ENCODE measurements at places on chromosomes 16 and 17.

GRCh38 chr16:64711596-64711995 is 410.3 kb downstream of the CDH11 start:
- no peak for DNase-seq

- DNase-seq, result peak; percentile 75
Measured at GRCh38 chr17:43398724-43399595, at the start of gene ARL4D. TSS of gene ARL4D (plus strand) at chr17:43398993. CDS start at chr17:43399733, 740 bp downstream.

GRCh38 chr16:85570213-85570734 is 42.8 kb upstream of the GSE1 start:
- no peak for DNase-seq

GRCh38 chr17:78751447-78752161 is 30.5 kb downstream of the CYTH1 start:
- no peak for DNase-seq

DNA sequence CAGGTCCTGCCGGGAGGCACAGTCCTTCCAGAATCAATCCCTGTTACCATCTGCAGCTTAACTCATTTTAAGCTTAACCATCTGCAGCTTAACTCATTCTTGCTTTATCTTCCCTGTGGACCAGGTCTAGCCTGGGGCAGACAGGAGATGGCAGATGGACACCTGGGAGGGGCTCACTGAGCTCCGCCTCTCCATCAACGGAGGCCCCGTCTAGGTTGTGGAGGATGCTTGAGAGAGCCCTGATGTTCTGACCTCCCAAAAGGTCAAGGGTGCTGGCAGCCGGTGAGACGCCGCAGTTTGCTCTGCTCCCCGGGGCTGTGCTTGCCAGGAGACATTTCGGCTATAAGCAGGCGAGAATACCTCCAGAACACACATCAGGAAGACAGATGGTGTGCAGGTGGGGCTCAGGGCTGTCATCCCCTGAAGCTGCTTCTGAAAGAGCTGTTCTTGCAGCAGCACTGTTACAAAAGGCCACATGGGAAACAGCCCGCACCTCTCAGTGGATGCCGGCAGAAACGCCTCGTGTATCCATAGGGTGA is 41.3 kb downstream of the BAIAP2 start:
- no peak for DNase-seq

DNA sequence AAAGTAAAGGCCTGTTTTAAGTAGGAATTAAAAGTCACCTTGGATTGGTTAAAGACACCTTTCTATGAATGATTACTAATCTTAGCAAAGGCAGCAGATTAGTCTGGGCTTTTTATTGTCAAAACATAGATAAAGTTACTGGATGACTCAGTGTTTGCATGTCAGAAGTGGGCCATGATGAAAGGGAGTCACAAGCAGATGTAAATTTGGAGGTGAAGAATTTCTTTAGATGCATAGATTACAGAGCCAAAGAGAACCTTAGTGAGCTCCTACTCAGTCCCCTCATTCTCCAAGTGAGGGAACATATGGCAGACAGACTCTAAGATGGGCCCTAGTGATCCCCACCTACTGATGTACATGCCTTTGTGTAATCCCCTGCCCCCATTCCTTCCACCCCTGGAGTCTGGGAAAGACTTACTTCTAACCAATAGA is 124.5 kb downstream of the HS3ST3A1 start:
- no peak for DNase-seq

DNA sequence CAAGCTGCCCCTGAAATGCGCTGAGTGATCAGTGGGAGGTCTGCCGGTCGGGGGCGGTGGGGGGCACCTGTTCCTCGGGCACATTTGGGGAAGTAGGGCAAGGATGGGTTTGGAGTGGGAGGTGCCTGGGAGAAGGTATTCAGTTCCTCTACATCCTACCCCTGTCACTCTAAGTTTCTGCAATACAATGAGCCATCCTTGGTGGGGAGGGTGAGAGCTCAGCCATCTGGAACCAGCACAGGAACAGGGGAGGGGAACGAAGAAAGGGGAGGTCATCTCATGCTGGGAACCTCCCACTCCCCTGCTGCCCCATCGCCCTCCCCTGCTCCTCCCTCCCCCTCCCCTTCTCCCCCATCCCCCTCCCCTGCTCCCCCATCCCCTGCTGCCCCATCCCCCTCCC is 4.2 kb downstream of the DPH1 start:
- DNase-seq, result no peak

DNA sequence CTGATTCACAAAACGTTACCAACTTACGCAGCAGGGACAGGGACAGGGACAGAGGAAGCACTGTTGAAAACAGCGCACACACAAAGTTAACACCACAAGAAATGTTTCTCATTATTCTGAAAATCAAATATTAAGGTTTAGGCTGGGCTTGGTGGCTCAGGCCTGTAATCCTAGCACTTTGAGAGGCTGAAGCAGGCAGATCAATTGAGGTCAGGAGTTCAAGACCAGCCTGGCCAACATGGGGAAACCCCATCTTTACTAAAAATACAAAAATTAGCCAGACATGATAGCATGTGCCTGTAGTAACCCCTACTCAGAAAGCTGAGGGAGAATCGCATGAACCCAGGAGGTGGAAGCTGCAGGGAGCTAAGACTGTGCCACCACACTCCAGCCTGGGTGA is 4.2 kb downstream of the CYTH1 start:
- DNase-seq, result no peak

- DNase-seq, result no peak
Measured at GRCh38 chr17:16910341-16910740, 61.6 kb downstream of the TNFRSF13B start.

DNA sequence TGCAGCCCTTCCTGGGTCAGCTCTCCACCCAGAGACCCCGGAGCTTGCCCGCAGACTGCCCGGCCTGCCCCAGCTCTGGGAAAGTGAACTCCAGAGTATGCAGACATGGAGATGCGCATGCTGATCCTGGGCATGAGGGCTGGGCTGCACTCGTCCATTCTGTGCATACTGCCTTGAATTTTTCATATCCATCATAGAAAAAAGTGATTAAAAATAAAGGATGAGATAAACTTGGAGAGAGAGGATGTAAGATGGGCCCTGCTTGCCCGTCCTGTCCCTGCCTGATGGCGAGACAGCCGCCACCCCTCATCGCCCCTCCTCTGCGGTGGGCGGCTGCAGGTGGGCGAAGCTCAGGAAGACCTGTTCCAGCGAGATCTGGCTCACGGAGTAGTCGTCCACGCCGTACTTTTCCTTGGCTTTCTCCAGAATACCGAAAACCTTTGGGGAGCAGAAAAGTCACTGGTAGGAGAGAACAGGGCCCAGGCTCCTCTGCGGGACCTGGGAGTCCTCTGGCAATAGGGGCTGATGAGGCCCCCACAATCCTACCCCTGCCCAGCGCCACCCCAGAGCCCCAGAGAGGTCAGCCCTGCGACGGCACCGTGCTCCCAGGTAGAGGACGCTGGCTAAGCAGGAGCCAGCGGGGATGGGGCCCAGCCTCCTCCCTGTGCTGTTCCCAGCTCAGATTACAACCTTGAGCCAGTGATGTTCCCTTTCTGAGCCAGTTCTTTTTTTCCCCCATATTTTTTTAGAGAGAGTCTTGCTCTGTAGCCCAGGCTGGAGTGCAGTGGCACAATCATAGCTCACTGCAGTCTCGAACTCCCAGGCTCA is 8.7 kb upstream of the RNPS1 start:
- no peak for DNase-seq

DNA sequence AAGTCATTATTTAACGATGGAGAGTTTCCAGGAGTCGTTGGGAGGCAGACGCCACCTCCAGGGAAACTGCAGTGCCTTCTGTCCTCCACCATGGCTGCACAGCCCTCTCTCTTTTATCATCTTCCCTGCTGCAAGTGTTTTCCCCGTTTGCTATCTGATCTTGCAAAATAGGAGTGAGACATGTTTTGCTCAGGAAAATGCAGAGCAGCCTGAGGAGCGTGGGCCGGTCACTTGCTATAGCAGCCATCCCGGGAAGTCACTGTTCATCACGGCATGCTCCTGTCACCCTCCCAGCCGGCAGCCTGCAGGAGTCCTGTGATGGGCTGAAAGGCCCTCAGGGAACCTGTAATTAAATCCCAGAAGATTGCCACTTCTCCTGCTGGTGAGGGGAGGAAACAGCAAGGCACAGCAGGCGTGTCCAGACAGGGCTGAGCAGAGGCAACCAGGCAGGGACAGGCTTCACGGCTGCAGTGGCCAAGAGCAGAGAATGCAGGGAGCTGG is 143.1 kb downstream of the GSG1L start:
- DNase-seq, result no peak

GRCh38 chr17:67178555-67178954 is 66.4 kb downstream of the HELZ start:
- DNase-seq, result no peak

- DNase-seq, result no peak
Measured at GRCh38 chr16:21989133-21989532, 11.8 kb downstream of the PDZD9 start.

- no peak for DNase-seq
Measured at GRCh38 chr16:48811478-48811877, 201.5 kb upstream of the N4BP1 start.

All from activated CD4-positive, CD25-positive, alpha-beta regulatory T cell treated with anti-CD3 and anti-CD28 coated beads, Interleukin-2, amount 50 U/mL, for 72 hours (primary cell).